ENCODE measurements at places on chromosomes 3 and 15.

- no peak for DNase-seq
Measured at GRCh38 chr3:15451216-15452113, 24.1 kb downstream of the EAF1 start.

- DNase-seq = no peak
Measured at GRCh38 chr3:111763968-111764367, 95.1 kb upstream of the PHLDB2 start.

- no peak for DNase-seq
Measured at GRCh38 chr3:69772152-69772867, 33.0 kb downstream of the MITF start.

DNA sequence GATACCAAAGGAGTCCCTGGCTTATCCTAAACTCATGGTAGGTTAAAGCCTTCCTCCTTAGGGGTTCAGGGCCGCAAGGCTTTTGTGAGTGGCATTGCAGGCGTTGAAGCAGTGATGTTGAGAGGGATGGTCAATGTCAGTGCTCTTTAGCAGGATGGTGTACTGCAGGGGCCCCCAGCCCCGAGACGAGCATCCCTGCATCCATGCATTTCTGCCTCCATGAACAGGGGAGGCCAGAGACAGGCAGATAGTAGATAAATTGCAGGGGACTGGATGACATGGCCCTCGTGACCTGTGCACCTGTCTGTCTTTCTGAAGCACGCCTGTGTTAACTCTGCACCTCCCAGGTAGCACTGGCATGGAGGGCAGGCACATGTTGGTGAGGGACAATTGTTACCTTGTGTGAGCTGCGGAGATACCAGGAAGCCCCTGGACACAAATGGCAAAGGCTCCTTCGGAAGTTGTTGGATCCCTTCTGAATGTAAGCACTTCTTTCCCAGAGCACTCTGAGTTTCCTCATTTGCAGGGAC lies 133.5 kb downstream of the SNRPN start:
- no peak for DNase-seq

- no peak for DNase-seq
Measured at GRCh38 chr3:38986901-38987300, 64.8 kb downstream of the SCN11A start.

DNA sequence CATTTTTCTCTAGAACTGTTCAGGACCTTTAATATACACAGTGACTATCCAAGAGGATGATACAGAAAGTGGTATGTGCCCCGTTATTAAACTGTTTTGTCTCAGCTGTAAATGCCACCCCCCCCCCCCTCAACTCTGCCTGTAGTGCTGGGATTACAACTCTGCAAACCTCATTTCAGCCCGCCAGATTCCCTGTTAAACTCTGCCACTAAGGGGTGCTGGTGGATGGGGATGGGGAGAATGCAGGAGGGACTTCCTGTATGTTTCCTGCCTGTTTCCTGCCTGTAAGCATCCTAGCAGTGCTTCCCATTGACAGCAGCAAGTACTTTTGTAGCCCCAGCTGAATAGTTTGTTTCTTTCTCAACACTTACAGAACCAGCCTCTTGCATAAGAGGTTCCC lies 301.7 kb upstream of the RORA start:
- DNase-seq = no peak

DNA sequence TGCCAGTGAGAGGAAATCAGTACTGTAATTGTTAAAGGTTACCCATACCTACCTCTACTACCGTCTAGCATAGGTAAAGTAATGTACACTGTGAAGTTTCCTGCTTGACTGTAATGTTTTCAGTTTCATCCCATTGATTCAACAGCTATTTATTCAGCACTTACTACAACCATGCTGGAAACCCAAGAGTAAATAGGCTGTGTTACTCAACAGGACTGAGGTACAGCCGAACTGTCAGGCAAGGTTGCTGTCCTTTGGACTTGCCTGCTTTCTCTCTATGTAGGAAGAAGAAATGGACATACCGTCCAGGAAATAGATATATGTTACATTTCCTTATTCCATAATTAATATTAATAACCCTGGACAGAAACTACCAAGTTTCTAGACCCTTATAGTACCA lies 265.5 kb downstream of the NR2F2 start:
- DNase-seq = no peak

DNA sequence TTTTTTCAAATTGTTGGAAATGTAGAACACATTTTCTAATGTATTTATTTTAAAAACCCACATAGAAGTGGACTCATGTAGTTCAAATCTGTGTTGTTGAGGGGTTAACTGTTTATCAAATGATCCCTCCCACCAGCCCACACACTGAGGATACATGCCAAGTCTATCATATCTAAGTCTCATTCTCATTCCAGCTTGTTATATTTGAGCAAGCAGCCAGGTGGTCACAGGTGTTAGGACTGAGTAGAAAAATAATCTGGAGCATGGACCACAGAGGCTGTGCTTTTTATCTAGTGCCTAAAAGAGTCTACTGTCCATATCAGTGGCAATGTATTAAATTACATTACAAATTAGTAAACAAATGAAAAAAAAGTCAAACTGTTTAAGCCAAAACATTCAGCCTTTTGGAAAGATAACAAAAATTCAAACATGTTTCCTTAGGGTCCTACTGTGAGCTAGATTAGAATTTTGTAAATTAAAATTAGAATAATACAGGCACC lies 20.7 kb upstream of the SPESP1 start:
- no peak for DNase-seq

Measured in T-helper 1 cell (primary cell).